Activated CD8-positive, alpha-beta memory T cell treated with anti-CD3 and anti-CD28 coated beads for 4 hours (primary cell): ENCODE measurements at places on chromosomes 7 and 10.

GRCh38 chr10:7819121-7819460, 786 bp downstream of the TAF3 start:
- DNase-seq = no peak

DNA sequence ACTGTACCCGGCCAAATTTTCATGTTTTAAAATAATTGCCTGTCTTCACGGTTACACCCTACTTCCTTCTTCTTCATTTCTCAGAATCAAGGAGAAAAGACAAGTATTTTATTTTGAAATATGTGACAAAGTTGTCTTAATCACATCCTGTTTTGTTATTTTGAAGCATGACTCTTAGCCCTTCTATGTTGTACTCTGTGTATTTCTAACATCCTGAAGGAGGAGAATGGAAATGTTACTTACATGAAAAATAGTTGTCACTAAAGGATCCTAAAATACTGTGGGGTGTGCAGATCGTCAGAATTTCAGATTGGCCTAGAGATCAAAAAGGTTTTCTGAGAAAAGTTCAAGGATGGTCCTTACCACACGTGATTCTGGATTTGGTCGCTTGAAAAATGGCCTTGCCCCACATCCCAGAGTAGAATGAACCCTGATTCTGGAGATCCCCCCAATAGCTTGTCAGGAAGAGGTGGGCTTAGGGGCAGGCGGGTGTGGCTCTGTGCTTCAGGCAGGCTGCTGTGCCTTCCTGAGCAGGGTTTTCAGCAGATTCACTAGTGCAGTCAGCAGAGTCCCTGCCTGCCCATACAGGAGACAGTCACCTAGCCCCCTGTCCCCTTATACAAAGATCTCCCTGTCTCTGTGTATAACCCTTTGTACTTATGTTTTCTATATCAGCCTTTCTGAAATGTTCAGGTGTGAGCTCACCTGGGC, 8.6 kb downstream of the UPP1 start:
- no peak for DNase-seq

DNA sequence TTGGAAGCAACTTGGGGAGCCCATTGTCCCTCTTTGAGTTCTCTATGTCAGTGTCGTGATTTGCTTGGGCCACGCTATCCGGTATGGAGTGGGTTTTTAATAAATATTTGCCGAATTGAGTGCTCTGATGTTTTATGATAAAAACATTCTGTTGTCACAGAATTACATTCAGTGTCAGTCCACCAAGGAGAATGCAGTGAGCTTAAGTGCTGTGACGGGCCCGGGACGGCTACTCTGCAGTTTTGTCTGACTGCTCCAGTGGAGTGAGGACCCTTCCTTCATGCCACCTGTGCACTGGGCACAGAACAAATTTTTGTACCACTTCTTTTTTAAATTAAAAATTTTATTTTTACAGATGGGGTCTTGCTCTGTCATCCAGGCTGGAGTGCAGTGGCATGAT, 76.0 kb downstream of the CARD11 start:
- no peak for DNase-seq

GRCh38 chr7:24025094-24025493, 258.9 kb upstream of the NPY start:
- DNase-seq = no peak

DNA sequence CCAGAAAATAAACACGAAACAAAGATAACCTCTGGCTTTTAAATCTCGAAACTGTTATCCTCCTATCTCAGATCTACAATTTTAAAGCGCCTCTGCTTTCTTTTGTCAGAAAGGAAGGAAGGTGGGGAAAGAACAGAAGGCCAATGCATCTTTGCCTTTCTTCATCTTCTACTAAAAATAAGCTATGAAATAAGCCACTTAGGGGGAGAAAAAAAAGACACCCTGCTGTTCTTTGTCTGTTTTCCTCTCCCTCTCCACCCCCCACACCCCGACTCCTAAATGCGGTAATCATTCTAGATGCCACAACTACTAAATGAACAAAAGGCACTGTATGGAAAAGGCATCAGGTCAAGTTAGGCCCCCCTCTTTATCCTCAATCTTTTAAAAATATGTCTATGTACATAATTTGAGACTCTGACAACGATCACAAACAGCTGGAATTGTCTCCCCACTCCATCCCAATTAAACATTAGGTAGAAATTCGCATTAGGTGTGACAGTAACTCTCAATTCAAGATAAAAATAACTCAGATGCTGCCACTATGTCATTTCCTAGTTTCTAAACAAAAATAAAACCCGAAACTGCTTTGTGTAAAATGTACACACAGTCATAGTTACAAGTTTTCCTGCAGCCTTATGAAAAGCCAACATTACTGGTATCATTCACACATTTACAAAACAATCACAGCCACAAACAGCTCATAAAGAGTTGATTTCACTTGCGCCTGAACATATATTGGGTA, 2.4 kb downstream of the UBE2H start:
- no peak for DNase-seq

DNA sequence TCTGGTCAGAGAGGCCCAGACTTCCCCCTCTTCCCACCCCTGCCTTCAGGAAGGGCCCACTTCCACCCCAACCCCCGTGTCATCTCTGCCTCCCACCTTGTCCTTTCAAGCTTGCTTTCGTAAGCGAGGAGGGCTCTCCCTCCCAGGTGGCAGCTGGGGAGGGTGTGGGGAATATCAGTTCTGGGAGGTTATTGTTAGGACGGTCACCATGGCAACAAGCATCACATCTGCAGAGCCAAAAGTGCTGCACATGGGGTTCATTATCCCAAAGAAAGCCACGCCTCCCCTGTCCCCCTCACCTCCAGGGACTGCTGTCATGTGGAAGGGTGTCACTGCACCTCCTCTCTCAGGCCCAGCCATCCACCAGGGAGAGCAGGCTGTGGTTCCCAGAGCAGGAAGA, 2.6 kb upstream of the CAMK2B start:
- DNase-seq = no peak

GRCh38 chr10:80485076-80485945, 31.2 kb downstream of the TSPAN14 start:
- no peak for DNase-seq

- no peak for DNase-seq
These were observed 559.7 kb upstream of the ZWINT start for GRCh38 chr10:56920601-56921261.

GRCh38 chr10:89001729-89002072, 11.1 kb downstream of the FAS start:
- DNase-seq = no peak

DNA sequence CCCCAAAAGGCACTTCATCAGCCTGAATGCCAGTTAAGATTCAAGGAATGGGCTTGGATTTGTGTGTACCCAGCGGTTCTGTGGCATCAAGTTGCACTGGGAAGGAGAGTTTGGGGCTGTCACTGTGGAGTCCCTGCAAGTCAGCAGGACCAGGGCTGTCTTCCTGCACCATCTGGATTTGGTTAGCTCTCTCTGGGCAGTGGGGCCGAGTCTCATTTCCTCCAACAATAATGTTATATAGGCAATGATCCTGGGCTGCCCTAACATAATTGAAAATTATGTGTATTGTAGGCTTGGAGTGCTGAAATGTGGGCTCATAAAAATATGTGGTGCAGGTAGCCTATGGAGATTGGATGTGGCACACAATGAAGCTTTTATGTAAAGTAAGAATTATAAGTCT, 87.2 kb downstream of the TCF7L2 start:
- DNase-seq = no peak

GRCh38 chr10:69425511-69426298, 9.0 kb upstream of the TACR2 start:
- no peak for DNase-seq

GRCh38 chr10:119759832-119760231, 34.0 kb downstream of the INPP5F start:
- DNase-seq = no peak

- DNase-seq = no peak
These were observed 6.5 kb downstream of the CHST12 start for GRCh38 chr7:2409745-2410414.

GRCh38 chr10:7492660-7493046, 81.8 kb upstream of the SFMBT2 start:
- DNase-seq = no peak

DNA sequence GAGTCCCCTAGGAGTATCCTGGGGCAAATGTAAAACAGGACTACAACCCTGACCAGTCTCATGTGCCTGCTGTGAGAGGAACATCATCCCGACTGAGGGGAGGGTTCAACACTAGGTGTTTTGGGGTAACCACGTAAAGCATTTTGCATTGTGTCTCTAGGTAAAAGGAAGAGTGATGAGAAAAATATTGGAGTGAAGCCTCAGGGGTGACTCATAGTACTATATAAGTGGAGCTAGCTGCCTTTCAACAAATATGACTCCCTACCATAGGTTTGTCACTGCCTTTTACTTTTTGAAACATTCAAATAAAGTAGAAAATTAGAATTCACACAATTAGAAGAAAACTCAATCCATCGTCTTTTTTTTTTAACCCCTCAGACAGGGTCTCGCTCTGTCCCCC, 2.6 kb upstream of the CAMK2G start:
- no peak for DNase-seq

GRCh38 chr7:28298870-28299518, 113.3 kb upstream of the CREB5 start:
- no peak for DNase-seq

DNA sequence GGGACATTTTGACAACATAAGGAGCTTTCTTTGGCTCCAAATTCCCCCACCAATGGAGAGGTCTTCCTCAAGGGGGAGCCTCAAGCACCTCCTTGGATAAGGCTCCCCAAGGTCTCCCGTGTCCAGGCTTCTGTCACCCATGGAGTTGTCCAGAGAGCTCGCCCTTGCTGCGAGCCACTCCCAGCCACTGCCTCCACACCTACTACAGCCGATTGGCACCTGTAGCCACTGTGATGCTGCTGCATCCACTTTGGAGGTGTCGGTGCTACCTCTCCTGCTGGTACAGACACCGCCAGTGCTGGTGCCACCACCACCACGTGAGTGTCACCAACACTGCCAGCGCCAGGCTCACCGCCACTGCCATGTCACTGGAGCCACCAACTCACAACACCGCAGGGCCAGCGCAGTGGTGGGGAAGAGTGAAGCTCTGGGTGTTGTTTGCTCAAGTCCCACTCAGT, 22.1 kb upstream of the ENO4 start:
- DNase-seq = no peak
